NK-92 treated with Interleukin-12 subunit alpha and Interleukin-12 subunit beta, amount 100 ng/mL, for 24 hours (cell line): ENCODE measurements at places on chromosomes 2 and 18.
A peak's percentile ranks its signal among the peaks of the same experiment; 100 is the strongest.

- no peak for DNase-seq
Measured at GRCh38 chr2:78125042-78125441, 602.9 kb upstream of the LRRTM4 start.

DNA sequence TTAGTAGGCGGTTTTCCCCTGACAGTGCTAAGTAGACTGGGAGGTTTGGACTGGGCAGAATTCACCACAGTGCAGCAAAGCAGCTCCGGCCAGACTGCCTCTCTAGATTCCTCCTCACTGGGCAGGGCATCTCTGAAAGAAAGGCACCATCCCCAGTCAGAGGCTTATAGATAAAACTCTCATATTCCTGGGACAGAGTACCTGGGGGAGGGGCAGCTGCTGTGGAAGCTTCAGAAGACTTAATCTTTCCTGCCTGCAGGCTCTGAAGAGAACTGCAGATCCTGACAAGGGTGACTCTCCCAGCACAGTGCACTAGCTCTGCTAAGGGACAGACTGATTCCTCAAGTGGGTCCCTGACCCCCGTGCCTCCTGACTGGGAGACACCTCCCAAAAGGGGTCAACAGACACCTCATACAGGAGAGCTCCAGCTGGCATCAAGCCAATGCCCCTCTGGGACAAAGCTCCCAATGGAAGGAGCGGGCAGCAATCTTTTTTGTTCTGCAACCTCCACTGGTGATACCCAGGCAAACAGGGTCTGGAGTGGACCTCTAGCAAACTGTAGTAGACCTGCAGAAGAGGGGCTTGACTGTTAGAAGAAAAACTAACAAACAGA is 266.8 kb upstream of the CRIM1 start:
- DNase-seq: no peak

- peak; percentile 67 for DNase-seq
Measured at GRCh38 chr2:162318328-162319180, at the start of gene IFIH1. Gene IFIH1, minus strand, starts transcription at chr2:162318684. Its CDS starts 377 bp downstream, at chr2:162318307.

DNA sequence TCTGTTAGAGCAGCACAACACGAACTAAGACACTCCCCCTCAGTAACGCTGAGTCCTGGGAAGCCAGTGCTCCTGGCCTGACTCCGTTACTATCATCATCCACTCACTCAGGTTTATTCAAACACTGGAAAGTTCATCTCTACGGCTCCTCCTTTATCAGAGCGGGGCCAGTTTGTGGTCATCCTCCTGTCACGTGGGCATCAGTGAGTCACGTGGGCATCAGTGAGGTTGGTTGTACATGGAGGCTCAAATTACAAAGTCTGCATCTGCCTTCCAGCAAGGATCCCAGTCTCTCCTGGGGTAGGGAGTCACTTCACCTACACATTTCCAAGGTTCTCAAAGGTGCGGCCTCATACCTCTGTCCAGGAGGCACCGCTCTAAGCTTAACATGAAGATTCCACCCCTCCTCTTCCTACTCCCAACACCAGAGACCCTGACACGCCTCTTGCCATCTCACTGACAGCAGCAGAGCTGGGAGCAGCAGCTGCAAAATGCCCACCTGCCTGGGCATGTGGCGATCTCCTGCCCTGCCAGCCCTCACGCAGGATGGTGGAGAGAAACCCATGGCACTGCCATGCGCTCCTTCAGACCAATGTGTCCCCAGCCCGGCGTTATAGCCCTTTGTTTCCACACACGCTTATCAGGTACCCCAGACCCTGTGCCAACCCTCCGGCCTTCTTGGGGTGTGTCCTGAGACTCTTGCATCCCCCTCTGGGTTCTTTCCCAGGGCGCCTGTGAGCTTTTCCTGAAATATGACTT is 99.2 kb upstream of the PTPRM start:
- DNase-seq: no peak

- DNase-seq: peak; percentile 18
Measured at GRCh38 chr2:230885463-230886130, 20.9 kb downstream of the ITM2C start.

DNA sequence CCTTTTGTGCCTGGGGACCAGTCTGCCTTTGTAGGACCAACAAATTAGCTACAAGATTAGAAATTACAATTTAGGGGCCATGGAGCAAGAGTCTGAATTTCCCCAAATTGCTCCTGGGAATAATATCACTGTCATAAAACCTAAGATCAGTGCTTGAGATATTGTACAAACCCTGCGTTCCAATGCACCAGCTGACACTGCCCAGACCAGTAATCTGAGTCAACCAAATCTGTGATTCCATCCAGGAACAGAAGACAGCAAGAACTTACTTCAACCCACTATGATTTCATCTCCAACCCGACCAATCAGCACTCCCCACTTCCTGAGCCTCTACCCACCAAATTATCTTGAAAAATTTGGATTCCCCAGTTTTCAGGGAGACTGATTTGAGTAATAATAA is 1305.0 kb upstream of the NRXN1 start:
- DNase-seq: no peak

GRCh38 chr2:34003795-34004194 is 404.7 kb upstream of the FAM98A start:
- no peak for DNase-seq

DNA sequence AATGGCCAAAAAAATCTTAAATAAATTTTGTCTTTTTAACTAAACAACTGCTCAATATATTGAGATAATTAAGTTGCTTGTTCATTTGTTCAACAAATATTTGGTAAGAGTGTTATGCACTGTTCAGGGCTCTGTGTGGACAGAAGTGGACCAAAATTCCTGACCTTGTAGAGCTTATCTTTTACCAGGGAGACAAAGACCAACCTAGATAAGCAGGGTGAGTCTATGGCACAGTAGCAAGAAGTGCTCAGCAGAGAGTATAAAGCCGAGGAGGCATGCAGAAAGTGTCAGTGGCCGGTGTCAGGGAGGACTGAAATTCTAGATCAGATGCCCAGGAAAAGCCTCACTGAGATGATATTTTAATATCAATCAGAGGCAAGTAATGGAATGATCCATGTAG is 2.6 kb downstream of the RAB27B start:
- no peak for DNase-seq

GRCh38 chr18:72412927-72413326 is 131.2 kb downstream of the CBLN2 start:
- DNase-seq: peak; percentile 4

- DNase-seq: no peak
Measured at GRCh38 chr2:240123821-240124650, 12.1 kb downstream of the COPS9 start.

DNA sequence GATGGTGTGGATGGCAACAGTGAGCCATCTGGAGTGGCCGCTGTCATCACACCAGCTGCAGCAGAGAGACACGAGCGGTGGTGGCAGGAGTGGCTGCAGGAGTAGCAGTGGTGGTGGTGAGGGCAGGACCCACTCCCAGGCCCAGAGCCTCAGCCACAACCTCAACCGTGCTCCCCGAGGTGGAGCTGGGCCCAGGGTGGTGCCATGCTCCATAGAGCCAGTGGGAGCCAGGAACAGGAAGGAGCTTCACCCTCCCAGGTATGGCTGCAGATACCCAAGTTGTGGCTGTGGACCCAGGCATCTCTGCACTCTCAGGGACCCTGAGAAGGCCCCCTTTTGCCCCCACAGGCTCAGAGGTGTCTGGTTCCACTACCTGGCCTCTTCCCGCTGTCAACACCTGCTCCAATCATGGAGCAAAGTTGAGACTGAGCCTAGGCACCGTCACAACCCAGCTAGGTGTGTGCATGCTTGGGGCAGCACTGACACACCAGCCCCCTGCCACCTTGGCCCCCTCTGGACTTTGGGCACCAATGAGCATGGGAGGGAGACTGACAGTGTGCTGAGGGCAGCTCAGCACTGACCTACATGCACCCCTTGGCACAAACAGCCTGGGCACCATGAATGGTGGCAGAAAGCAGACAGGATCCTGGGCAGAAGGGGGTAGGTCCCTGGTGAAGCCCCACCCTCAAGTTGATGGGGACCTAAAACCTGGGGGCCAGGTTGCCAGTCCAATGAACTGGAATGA is 188.9 kb downstream of the NDUFA10 start:
- DNase-seq: no peak

DNA sequence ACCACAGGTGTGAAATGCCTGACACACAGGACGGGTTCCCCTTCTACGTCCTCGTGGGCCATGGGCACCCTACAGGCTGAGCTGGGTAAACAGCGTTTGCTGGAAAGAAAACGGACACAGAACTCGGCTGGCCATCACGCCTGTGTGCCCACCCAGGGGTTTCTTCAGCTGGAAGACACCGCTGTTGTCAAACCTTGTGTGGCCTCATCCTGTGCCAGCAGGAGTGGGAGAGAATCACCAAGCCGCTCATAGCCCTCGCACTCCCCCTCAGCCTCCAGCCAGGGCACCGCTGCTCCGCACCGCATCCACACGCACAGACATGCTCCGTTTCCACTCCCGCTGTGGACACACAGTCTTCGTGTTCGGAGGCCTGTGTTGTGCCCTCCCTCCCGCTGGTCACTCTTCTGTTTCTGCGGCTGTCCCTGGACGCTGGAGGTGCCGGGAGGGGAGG is 161.4 kb downstream of the PXDN start:
- DNase-seq: no peak

DNA sequence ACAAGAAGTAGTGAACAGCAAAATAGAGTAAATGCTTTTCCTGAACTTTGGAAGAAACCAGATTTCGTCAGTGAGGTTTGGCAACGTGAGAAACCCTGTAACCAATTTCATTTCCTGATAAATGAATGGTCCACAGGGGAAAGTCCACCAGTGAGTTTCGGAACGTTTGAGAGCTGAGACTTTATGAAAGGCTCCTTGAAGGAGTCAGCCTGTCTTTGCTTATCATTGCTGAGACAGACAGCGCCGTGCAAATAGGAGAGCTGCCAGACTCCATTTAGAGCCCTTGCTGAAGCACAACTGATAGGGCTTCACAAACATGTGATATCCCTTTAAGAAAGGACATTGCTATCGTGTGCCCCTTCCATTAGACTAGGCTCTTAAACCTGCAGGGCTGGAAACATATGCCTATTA is 121.8 kb upstream of the SMAD7 start:
- DNase-seq: no peak

DNA sequence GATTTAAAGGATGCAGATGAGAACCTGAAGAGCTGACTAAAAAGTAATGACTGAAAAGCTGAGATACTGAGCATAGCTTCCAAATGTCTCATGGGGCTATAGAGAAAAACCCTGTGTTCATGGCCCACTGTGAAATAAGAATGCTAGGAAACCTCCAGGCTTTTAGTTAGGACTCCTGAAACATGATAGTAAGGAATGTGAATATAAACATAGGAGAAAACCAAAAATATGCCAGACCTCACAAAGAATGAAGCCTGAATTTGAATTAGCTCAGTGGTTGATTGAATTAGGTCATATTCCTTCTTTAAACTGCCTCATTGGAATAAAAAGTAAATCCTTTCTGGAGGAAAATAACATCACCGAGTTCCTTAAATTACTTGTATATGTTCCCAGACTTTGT is 194.5 kb upstream of the NXPH2 start:
- no peak for DNase-seq

DNA sequence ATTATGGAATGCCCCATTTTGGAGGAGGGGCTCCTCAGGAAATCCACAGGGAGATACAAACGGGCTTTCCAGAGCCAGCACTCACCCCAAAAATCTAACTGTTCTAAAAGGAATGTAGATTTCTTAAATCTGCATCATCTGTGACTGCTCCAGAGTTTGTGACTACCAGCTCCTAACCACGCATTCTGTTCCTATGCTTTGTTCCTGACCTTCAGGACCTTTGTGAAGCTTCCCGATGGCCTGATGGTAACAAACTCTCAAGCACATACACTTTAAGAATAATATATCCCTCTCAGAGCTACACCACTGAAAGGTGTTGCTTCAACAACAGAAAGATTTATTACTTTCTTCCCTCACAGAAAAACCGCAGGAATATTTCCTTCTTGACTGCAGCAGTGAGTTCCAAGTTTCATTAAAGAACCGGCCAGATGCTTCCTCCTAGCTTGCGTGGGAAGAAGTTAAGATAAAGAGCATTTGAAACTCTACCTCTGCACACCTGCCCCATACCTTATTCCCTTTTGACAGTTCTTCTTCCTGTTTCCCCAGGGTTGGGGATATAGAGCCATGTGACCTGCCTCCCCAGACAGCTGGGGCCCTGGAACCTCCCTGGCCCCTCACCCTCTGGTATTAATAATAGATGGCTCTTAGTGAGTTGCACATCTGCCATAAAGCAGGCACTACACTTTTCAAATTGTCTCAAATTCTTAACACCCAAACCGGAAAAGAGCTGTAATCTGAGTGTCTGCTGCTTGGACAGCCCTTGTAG is 40.2 kb upstream of the EML4 start:
- no peak for DNase-seq

GRCh38 chr2:52368141-52368540 is 1336.2 kb upstream of the NRXN1 start:
- no peak for DNase-seq

- no peak for DNase-seq
Measured at GRCh38 chr2:165967746-165968145, 14.2 kb upstream of the TTC21B start.

DNA sequence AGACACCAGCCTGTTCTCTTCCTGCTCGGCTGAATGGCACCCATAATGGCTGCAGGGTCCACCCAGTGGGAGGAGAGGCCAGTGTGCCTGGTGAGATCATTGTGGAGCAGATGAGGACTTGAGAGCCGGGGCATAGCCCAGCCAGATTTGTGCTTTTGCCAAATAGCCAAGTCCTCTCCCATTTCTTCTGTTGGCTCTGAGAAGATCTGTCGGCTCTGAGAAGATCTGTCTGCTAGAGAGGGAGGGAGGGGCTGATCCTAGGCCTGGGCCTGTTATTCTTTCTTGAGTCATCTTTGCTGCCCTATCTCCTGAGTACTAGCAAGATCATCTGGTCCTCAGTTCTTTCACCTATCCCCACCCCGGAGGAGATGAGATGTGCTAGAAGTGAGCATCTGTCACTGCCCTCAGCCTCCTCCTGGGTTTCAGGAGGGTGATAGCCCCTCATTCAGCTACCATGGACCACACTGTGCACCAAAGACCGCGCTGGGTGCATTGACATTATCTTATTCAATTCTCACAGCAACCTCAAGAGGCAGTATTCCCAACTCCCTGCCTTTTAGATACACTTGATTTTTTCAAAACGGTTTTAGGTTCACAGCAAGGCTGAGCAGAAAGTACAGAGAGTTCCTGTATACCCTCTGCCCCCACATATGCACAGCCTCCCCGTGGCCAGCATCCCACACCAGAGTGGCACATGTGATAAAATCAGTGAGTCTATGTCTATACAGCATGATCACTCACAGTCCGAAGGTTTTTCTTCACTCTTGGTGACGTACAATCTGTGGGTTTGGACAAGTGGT is 98.6 kb downstream of the CAPN13 start:
- DNase-seq: no peak

GRCh38 chr2:230991598-230991997 is 4.3 kb upstream of the SPATA3 start:
- DNase-seq: no peak

- DNase-seq: no peak
Measured at GRCh38 chr2:35298493-35298892, 1057.1 kb upstream of the CRIM1 start.

DNA sequence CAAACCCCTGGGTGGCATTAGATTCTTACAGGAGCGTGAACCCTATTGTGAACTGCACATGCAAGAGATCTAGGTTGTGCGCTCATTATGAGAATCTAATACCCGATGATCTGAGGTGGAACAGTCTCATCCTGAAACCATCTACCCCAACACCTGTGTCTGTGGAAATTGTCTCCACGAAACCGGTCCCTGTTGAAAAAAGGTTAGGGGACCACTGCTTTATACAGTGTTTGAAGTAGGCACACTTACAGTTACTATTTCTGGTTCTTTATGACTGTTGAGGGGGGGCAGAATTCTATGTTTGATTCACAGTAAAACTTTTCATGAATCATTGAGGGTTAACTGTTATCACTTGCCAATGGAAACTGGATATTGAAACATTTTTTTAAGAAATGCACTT is 72.0 kb downstream of the RIF1 start:
- no peak for DNase-seq
